ENCODE measurements at places on chromosomes 13 and 19.

DNA sequence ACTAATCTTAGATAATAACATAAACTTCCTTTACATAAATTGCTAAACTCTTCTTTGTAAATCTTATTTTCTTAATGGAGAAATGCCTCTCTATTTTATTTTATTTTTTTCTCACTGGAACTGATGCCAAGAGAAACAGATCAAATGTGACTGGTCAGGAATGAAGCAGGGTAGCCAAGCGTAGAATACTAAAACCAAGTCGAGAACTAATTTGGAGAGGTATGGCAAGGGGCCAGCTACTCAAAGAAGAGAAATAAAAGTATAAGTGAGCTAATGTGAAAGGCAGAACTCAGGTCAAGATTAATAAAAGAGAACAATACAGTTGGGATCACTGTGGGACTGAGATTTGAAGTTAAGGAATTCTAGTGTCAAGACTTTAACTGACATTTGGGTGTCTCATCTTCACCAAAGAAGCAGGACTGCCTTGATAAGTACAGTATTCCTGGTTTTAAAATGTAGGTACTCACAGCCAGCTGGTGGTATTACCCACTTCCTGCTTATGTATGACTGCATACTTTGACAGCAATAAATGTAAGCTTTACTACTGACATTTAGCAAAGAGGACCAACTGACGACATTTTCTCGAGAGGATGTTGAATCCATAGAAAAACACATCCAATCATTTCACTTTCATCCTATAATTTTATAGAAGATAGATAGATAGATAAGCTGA, 1192.2 kb downstream of the EFNB2 start:
- DNase-seq = no peak

GRCh38 chr19:49786376-49786820, 19.6 kb downstream of the AP2A1 start:
- no peak for DNase-seq

DNA sequence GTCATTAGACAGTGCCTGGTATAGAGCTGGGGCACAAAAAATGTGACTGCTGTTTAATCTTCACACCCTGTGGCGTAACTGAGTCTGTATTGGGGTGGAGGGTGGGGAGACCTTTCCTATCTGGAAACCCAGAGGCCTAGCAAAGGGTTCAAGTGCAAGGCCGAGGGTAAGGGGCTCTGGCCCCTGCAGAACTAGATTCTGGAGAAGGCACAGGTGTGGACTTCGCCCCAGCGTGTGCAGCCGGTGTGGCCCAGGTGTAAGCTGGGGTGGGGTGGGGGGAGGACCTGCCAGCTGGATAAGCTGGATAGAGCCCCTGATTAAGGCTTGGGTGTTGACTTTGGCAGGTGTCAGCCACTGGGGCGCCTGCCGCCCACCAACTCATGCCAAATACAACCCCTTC, 1.3 kb downstream of the RAB3D start:
- no peak for DNase-seq

DNA sequence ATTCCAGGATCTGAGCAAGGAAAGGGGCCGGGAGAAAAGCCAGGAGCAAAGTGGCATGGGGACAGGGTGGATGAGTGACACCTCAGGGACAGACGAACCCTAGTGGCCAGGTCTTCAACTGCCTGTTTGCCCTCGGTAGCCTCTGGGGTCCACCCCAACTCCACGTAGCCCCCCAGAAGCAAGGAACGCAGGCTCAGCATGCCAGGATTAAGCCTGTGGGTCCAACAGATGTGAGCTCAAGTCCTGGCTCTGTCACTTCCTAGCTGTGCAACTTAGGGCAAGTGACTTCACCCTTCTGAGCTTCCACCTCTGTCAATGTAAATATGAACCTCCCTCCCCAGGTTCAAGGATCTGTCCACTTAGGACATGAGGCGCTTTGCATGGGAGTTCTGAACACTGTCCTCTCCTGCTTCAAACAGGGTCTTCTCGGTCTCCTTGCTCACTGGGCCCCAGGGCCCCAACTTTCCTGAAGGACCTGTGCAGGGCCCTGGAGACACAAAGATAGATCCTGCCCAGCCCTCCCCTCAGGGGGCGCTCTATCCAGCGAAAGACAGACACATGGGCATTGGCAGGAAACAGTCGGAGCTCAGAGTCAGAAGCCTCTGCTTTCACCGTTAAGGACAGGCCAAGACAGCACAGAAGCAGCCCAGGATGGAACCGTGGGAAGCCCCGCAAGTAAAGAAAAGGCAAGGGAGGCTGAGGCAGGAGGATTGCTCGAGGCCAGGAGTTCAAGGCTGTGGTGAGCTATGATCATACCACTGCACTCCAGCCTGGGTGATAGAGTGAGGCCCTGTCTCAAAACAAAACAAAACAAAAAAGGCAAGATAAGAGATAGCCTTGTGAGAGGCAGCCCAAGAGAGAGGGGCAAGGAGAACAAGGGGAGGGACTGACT, 13.2 kb downstream of the SYDE1 start:
- DNase-seq = no peak

DNA sequence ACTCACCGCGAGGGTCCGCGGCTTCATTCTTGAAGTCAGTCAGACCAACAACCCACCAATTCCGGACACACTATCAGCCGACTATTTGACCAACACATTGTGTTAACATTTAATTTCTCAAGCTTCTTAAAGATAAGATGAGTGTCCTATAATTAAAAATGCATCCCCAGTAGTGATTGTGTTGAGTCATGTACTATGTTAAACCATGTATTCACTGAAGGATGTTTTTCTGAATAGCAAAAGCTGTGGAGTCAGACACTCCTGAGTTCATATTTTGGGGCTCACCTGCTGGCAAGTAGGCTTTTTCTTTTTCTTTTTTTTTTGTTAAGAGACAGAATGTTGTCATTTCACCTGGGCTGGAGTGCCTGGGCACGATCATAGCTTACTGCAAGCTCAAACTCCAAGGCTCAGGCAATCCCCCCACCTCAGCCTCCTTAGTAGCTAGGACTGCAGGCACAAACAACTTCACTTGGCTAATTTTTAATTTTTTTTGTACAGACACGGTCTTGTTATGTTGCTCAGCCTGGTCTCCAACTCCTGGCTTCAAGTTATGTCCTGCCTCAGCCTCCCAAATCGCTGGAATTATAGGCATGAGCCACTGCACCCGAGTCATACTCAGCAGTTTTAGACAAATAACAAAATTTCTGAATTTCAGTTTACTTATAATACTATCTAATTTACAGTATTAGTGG, 606.9 kb downstream of the PCDH9 start:
- no peak for DNase-seq

GRCh38 chr19:7874076-7874896, at the start of gene PRR36:
Gene PRR36 (minus strand): TSS chr19:7874390. CDS start chr19:7873689, 701 bp downstream.
- DNase-seq = peak; percentile 85

GRCh38 chr13:32272021-32272683, 43.0 kb downstream of the ZAR1L start:
- DNase-seq = no peak

DNA sequence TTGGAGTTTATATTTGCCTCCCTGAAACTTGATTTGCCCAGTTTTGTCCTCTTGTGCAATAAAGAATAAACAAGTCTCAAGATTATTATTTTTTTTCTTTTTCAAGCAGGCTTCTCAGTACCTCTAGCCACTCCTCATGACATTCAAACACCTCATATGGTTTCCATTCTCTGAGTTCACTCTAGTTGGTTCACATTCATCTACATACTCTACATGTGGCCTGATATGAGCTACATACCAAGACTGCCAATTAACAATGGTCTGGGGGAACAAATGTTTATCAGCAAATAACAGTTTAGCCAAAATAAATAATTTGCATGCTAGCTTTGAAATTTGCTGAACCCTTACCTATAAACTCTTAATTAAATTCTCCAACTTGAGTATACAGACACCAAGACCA, 22.5 kb downstream of the KCNRG start:
- no peak for DNase-seq

DNA sequence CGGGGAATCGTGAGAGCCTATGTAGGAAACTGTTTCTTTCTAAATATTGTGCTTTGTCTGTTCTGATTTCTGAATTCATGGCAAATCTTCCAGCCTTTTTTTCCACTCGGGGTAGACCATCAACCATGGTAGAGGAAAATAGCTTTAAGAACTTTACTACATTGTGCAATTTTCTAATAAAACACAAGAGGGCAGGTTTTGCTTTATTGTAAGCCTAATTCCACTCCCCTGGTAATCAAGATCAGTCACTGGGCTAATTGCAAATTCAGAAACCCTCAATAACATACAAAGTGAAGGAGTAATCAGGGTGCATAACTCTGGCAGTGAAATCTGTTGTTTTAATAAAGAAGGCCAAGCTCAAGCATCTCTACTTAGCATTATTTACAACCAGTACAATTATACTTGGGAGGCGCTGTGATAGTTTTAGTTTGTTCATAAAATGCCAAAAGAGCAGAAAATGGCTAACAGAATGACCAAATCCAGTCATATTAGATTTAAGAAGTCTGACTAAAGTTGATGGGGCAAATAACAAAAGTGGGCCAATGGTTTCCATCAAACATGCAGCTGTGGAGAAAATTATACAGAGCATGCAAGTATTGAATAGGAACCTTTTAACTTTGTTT, 43.8 kb downstream of the DCT start:
- peak; percentile 82 for DNase-seq

- no peak for DNase-seq
Measured at GRCh38 chr19:10773969-10774368, 56.1 kb downstream of the DNM2 start.

DNA sequence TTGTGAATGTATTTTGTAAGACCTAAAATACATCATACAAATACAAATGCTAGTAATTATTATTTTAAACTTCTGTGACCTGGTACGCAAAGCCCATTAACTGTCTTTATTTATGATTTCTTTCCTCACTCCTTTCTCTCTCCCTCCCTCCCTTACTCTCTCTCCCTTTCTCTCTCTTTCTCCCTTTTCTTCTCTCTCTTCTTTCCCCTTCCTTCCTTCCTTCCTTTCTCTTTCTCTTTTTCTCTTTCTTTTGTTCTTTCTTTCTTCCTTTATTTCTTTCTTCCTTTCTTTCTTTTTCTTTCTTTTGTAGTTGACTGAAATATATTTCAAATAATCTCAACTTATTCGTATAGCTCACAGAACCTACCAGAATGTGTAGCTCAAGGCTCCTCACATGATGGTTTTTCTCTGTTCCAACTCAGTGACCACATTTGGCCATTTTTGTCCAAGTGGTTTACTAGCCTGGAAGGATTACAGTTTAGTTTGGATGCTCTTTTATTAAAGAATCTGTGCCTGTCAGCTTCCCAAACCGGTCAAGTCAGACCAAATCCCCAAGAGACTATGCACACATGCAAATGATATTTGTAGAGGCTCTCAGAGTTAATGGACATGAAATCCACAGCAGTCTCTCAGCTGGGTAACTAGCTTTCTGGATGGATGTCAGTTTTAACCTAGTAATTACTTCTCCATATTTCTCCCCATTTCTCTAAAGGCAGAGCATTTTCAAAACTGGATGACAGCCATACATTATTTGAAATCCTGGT, 71.7 kb downstream of the POSTN start:
- no peak for DNase-seq

DNA sequence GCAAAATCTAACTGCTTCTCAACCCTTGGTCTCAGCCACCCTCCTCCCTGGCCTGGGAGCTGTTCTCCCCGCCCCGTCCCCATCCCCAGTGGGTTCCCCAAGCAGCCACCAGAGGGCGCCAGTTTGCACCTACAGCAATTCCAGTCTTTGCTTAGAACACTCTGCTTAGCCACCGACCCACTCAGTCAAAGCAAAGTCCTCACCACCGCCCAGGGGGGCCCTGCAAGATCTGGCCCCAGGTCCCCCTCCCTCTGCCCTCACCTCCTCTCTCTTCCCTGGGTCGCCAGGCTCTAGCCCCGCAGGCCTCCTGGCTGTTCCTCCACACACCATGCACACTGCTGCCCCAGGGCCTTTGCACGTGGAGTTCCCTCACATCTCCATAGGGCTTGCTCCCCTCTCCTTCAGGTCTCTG, 12.4 kb downstream of the TMEM143 start:
- DNase-seq = peak; percentile 49

- DNase-seq = no peak
Measured at GRCh38 chr19:32936065-32936464, 35.7 kb downstream of the CEP89 start.

- peak; percentile 61 for DNase-seq
Measured at GRCh38 chr19:46487802-46488445, 7.7 kb downstream of the PNMA8B start.

GRCh38 chr13:79531542-79532254, 50.7 kb downstream of the NDFIP2 start:
- DNase-seq = no peak

- DNase-seq = no peak
Measured at GRCh38 chr19:19946226-19946625, 45.5 kb downstream of the ZNF93 start.

DNA sequence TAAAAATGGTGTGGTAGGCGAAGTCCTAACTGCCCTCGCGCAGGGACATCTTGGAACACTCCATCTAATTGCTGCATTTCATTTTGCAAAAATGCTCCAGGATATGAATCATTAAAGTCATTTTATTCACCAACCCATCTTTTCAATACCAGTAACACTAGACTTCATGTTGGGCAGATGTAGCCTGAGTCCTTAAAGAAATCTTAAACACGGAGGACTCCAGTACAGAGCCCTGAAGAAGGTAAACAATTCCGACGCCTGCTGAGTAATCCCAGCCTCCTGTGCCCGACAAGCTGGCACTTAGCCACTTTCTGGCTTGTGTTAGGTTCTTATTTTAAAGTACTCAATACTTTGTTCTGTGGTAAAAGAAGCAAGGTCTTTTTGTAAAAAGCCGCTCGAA, 58.0 kb upstream of the IRS2 start:
- no peak for DNase-seq

- peak; percentile 72 for DNase-seq
Measured at GRCh38 chr19:49019242-49019932, 2.5 kb upstream of the LHB start.

DNA sequence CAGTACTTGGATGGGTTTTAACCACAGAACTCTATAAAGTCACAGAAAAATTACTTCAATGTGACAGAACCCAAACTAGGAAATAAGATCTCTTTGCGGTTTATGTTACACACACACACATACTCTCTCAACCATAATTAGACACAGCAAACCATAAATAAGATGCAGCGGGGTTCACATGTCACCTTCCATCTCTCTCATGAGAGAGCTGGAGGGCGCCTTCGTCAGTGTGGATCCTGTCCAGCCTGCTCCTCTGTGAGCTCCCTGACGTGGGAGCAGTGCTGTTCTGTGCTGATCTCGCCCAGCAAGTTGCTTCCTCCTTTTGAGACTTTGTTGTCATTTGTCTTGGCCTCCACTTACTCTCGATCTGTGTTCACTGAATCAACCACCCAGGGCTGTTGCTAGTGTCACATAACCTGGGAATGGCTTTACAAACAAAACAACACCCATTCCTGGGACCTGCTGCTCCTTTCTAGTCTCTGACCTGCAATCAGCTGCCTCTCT, 204.9 kb upstream of the KL start:
- DNase-seq = peak; percentile 27

DNA sequence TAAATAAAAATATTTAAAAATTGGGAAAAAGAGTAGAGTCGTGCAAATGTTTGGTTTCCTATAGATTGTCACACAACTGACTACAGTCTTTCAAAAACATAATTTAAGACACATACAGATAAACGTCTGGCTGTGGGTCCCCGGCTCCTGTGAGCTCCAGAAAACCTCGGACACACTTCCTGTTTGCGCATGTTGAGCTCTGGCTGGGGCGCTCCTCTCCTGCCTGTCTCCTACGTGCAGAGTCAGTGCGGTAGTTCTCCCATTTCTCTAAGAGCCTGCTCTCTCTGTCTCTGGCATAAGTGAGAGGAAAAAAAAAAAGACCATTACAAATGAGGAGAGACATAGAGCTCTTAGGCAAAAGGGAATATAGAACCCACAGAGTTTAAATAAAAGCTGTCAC, 128.2 kb upstream of the OBI1 start:
- peak; percentile 73 for DNase-seq
